Activated CD4-positive, CD25-positive, alpha-beta regulatory T cell treated with anti-CD3 and anti-CD28 coated beads, Interleukin-2, amount 50 U/mL, for 72 hours (primary cell): ENCODE measurements at places on chromosomes 1 and 21.

GRCh38 chr1:18852501-18852900 is 7.0 kb downstream of the TAS1R2 start:
- no peak for DNase-seq

- no peak for DNase-seq
These were observed 46.2 kb upstream of the COX20 start for GRCh38 chr1:244789276-244789580.

- no peak for DNase-seq
These were observed 639.3 kb downstream of the PTPRU start for GRCh38 chr1:29875557-29876028.

DNA sequence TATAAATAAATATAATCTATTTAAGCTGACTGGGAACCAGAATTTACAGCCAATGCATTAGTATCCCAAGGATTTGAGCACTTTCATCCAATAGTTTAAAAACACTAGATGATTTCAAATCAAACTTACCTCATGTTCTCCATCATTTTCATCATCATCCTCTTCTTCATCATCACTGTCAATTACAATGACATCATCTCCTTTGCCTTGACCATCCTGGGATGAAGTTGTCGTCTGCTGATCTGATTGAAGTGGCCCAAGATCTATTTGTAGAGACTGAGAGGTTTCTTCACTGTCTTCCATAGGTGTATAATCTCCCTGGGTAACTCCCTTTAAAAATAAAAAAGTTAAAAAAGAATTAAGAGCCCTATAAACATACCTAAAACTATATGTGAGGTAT is 47.7 kb downstream of the TPR start:
- no peak for DNase-seq

DNA sequence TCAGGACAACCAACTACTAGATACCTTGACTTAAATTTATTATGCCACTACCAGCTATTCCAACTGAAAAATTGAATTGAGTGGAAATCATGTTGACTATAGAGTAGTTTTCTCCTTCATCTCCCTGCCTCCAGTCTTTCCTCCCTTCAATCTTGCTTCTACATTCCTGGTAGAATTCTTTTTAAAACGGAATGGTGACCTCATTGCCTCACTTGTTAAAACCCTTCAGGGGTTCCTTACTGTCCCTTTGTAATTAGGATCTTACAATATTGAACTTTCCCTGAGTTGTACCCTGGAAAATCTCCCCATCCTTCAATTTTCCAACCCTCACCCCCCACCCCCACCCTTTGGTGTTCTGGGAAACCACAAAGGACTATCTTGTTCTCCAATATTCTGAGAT is 82.8 kb upstream of the ZNF326 start:
- DNase-seq, result no peak

DNA sequence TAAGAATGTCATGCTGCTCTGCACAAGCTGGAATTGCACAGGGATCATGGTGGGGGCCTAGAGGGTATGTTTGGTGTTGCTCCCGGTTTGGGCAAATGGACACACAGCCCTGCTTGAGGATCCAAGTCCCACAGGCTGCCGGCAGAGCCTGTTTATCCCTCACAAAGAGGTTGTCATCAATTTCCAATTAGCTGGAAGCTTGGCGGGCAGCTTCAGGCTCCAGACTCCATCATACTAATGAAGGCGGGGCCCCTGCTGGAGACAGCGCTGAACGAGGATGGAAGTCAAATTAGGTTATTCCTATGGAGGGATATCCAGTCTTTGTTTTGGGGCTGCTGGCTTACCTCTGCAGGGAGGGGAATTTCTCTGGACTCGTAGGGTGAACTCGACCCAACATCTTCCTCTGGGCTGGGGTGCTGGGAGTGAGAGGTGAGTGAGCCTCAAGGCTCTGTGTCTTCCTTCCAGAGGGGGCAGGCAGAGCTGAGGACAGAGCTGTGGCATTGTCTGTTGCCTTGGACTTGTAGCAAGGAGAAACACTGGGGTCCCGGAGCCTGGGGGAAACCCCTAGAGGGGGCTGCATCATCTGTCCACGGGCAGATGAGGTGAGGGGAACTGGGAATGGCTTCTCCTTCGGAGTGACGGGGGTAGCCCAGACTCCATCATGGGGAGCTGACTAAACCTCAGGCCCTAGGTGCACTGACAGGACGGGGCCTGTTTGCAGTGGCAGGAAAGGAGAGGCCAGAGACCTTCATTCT is 24.9 kb upstream of the PARP1 start:
- DNase-seq, result no peak

- DNase-seq, result no peak
These were observed 11.8 kb upstream of the RAB3B start for GRCh38 chr1:52002038-52002917.

- DNase-seq, result peak; percentile 89
These were observed 7.0 kb downstream of the PTCH2 start for GRCh38 chr1:44835738-44836675.

DNA sequence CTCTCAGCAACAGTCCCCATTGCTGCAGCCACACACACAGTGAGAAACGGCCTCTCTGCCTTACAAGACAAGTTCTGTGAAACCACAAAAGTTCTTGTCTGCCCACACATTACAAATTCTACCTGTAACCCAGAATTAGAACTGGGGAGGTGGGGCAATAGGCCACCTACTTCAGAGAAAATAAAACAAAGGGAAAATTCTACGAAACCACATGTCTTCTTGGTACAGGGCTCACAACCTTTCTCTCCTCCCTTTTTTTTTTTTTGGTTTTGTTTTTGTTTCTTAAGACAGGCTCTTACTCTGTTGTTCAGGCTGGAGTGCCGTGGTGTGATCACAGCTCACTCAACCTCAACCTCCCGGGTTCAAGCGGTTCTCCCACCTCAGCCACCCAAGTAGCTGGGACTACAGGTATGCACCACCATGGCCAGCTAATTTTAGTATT is 30.2 kb downstream of the LPAR3 start:
- no peak for DNase-seq

- DNase-seq, result no peak
These were observed 60.4 kb upstream of the IFNAR2 start for GRCh38 chr21:33169359-33169758.

- DNase-seq, result no peak
These were observed 2.2 kb downstream of the MTARC1 start for GRCh38 chr1:220788900-220789299.

GRCh38 chr1:214678386-214678785 is 75.4 kb downstream of the CENPF start:
- no peak for DNase-seq
